ENCODE measurements at places on chromosomes 1 and 21.

DNA sequence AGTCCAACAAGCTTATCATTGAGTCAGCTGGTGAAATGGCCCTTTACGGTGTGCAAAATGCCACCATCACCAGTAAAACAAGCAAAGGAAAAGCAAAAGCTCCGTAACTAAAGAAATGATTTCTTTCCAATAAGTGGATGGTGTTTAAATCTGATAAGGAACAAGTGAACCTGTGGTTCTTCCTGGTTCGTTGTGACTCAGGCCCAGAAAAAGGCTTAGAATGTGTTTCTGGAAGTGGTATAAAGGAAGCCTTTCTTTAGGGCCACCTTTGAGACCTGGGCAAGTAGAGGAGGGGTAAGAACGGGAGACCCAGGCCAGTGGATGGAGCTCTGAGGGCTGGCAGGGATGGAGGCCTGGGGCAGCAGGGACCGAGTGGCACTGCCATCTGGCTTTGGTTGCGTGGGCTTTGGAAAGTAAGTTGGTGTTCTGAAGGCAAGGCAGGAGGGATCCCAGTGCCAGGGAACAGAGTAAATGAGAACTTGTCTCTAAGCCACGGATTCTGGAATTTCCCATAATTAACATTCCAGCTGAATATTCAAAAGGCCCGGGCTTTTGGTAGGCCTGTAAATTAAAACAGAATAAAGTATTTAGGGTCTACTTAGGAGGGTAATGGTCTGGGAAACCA, 87.9 kb upstream of the LMO4 start:
- peak; percentile 17 for DNase-seq

DNA sequence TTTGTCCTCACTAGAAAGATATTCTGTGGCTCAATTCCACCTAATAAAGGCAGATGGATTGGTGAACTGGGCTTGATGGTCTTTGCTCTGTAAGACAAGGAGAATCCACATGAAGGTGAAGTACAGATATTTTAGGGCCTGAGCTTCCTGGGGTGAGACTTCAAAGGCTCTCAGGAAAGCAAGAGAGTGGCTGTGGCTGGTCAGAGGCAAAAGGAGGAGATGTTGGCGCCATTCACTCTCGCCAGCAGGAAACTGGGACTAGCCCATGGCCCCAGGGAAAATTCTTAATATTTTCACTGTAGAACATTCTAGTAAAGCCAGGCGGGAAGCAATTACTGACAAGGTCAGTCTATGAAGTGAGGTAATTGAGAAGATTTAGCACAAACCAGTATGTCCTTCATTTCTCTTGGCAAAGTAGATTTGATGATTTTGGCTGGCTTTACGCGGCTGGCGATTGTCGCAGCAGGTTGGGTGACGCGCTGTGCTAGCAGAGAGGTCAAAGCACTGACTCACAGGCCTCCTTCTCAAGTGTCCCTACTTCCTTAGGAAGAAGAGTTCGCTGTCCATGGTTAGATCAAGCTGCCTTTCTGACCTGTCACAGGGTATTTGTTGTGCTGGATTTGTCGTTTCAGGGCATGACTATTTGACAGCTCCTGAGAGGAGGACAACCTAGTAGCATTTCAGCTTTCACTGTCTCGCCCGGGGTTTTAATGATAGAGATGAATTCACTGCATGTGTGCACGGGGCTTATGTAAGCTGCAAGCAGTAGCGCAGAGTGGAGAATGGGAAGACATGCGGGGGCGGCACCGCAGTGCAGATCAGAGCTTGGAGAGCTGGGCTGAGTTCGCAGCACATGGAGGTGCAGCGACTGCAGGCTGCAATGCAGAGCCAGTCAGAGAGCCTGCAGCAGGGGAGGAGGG, 32.7 kb downstream of the XCL1 start:
- DNase-seq, result no peak

DNA sequence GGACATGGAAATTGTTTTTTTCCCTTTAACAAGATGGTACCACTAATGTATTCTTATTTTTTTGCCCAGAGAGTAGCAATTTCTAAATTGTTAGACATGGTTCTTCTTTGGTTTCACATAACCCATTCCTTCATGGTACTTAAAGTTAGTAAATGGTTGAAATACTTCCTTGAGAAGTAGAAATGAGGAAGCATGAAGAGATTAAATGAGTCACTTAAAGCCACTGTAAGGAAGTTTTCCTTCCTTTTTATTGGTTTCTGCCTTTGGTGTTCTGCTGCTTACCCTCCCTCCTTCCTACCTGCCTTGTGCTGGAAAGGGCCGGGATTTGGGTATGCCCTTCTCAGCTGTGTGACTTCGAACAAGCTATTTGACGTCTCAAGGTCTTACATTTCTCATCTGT, 101.0 kb downstream of the KIF26B start:
- no peak for DNase-seq

DNA sequence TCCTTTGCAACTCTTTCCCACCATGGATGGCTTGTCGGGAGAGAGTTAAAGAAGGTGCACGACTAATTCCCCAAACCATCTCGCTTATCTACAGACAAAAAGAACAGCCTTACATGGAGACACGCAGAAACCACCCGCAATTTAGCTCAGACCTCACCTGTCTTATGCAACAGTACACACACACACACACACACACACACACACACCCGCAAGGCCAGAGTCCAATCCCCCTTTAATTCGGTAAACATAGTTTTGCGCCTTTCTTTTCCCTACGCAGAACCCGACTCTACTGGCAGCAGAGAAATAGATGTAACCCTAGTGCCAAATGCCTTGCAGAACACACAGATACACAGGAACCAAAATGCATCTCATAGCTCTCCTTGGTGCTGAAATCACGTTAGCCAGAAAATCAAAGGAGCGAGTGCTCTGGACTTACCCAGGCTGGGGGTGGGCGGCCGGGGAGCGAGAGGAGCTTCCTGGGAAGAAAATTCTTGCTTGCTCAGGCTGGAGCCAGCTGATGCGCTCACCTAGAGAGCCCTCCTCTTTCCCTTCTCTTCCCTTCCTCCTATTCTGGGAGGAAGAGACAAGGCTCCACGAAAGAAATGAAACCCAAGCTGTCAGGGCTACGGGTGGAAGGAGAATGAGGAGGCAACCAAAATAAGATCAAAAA, 470 bp downstream of the TNR start:
- peak; percentile 17 for DNase-seq

GRCh38 chr21:41111681-41112080, 56.3 kb upstream of the BACE2 start:
- no peak for DNase-seq

GRCh38 chr1:184811439-184812111, 56.9 kb upstream of the EDEM3 start:
- no peak for DNase-seq

GRCh38 chr1:19154876-19155275, 55.2 kb downstream of the UBR4 start:
- DNase-seq, result no peak

DNA sequence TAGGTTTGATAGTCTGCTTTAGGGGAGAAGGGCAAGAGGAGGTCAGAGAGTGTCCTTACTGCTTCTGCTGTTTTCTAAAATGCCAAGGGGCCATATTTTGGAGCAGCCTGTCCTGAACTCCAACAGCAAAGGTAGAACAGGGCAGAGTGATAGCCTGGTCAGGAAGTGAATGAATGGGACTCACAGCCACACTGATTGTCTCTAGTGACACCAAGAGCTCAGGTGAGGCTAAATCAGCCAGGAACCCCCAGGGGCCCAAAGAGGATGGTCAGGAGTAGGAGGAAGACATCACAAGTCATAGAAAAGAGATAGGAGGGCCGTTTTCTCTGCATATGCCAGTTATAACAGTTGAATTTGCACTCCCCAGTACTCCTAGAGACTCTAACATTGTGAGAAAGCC, 97.4 kb upstream of the DUSP10 start:
- DNase-seq, result no peak

DNA sequence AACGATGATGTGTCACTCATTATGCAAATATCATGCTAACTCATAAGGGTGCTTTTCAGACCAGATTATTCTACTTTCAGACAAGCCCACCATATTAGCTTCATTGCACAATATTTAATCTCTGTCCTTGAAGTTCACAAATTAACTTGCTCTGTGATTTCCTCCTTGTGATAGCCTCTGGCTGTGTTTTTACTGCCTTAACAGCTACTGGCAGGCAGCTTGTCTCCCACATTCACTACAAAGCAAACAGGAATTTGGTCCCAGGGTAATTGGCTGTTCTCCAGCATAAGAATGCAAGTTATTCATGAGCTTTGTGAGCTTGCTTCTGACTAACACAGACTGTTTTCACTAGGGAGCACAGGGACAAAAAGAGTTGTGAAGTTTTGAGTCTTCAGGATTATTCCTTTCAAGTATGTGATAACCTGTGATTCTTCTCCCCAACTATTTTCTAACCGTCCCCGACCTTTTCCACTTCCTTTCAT, 87.9 kb upstream of the HMCN1 start:
- no peak for DNase-seq

DNA sequence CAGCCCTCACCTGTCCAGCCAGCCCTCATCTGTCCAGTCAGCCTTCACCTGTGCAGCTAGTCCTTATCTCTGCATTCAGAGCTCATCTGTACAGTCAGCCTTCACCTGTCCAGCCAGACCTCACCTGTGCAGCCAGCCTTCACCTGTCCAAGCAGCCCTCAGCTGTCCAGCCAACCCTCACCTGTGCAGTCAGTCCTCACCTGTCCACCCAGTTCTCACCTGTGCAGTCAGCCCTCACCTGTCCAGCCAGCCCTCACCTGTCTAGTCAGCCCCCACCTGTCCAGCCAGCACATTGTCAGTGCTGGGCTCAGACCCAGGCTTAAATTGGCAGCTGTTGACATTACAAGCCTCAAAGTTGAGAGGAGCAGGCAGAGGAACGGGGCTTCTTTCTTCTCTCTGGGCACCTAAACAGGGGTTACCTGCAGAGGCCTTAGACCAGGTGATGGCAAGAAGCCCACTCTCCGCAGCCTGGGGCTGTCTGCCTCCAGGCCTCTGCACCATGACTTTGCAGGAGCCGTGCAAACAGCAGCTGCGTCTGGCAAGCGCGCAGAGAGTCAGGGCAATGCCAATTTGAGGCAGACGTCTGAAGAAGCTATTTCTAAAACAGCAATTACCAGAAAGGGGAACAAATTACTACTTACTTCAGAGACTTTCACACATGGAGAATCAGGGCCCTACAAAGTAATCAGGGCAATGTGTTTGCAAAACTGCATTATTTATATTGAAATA, 506.1 kb downstream of the NPHP4 start:
- no peak for DNase-seq

All from hypothalamus (tissue), 51 donors.